Fibroblast of villous mesenchyme (primary cell): ENCODE measurements at places on chromosomes 11 and 22.
A peak's percentile ranks its signal among the peaks of the same experiment; 100 is the strongest.

- DNase-seq = no peak
Observed at GRCh38 chr22:45006964-45007390, 2.8 kb downstream of the PHF21B start.

- DNase-seq = no peak
Observed at GRCh38 chr11:14819596-14819995, 72.4 kb downstream of the CYP2R1 start.

DNA sequence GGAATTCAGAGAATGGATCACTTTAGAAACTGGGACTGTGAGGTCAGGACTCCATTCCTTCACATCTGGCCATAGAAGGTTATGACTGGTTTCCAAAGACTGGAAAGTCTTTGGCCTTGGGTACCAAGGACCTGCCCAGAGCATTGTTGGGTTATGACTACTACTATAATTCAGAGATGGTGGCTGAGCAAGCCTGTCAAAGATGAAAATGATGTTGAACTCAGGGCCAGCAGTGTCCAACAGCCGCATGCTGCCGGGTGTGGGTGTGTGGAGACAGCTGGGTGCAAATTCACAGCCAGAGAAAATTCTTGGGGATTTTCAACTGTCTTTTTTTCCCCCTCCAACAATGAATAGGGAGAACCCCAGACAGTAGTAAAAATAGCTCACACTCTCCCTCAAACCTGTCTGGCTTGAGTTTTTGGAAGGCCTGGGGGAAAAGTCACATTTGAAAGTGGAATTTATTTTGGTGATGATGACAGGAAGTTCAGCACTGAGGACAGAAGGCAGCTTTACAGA, 166.8 kb upstream of the NCAM1 start:
- no peak for DNase-seq

DNA sequence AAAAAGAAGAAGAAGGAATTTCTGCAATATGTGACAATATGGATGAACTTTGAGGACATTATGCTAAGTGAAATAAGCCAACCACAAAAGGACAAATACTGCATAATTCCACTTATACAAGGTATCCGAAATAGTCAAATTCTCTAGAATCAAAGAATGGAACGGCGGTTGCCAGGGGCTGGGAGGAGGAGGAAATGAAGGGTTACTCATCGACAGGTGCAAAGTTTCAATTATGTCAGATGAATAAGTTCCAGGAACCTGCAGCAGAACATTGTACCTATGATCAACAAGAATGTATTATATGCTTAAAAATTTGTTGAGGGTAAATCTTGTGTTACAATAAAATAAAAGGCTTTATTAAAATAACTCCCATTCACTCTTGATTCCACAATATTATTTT, 49.0 kb downstream of the SC5D start:
- DNase-seq = no peak

DNA sequence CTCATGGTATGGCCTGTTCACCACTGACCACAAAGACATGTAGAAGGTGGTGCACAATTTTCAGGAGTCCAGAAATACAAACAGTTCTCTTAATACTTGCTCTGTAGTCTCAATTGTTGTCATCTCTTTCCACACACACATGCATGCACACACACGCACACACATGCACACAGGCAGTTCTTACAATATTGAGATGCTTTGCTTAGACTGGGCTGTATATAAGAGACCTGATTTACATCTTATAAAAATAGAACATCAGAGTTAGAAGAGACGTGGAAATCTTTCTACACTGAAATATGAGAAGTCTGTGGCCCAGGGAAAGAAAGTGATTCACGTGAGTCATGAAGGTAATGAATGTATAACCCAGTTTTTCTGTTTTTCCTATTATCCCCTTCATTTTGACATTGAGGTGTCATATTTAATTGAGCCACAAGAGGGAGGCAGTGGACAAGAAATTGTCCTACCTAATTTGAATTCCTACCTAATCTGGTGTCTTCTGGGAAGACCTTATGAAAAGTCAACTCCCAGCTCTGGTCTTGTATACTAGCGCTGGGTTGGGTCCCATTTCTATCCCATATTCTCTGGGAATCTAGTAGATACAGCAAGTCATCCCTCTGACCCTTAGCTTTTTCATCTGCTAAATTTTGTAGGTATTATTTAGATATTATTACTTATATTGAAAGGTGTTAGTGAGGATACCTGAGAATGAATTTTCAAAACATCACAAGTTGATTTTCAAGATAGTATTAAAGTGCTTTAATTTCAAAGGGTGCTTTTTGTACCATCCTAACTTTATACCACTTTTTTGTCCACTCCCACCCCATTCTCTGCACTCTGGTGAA, 14.9 kb upstream of the MS4A4A start:
- DNase-seq = peak; percentile 23

DNA sequence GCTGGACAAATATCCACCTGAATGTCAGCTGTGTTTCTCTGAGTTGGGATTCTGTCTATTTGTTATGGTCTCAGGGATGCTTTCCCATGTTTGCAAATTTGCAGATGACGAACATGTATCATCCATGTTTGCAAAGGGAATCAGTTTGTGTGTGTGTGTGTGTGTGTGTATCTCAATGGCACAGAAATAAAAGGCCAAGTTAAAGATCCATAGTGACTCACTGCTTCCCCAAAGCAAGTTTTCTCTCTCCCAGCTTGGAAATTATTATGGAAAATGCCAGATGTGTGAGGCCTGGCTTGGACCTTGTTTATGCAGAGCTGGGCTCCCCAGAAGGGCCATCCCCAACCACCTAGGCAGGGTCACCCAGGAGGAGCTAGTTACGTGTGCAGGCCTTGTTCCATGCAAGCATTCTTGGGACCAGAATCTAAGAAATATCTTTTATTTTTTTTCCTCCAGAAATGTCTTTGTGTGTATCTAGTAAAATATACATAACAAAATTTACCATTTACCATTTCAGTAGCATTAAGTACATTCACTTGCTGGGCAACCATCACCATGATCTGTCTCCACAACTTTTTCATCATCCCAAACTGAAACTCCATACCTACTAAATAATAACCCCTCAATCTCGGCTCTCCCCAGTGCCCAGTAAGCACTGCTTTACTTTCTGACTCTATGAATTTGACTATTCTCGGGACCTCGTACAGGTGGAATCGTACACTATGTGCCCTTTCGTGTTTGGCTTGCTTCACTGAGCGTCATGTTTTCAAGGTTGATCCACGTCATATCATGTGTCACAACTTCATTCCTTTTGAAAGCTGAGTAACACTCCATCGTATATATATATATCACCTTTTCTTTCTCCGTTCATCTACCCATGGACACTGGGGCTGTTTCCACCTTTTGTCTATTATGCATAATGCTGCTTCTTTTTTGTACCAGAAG, 56.6 kb upstream of the WNT7B start:
- peak; percentile 51 for DNase-seq

DNA sequence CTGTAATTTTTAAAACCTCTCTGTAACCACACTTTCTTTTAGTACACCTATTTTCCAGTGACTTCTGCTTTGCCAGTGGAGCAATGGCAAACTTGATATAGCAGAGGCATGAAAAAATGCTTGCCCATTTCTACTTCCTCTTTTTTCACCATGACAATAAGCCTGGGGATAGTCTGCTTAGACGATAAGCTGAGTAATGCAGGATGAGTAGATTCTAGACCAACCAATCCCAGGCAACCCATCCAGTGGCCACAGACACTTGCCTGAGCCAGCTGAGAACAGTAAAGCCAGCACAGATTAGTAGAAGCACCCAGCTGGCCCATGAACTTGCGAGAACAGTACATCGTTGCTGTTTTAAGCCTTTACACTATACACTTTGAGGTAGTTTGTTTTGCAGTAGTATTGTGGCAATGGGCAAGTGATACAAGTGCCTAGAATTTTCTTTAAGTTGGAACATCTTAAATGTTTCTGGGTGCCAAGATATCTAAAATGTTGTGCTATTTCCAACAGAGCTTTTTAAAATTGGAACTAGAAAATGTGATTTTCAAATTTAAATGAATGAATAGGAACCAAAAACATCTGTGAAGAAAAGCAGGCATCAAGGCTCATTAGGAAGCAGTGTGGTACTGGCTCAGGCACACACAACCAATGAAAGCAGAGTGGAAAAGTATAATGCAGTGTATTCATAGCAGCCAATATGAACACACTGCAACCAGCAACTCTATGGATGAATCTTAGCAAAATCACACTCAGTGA, 37.7 kb downstream of the DDI1 start:
- DNase-seq = peak; percentile 61

- DNase-seq = no peak
Observed at GRCh38 chr11:133712051-133712560, 133.2 kb downstream of the SPATA19 start.

- DNase-seq = peak; percentile 74
Observed at GRCh38 chr11:12048936-12049790, 40.7 kb upstream of the DKK3 start.

- no peak for DNase-seq
Observed at GRCh38 chr11:27039873-27040272, 742 bp upstream of the BBOX1 start.

GRCh38 chr22:44458044-44459020, 39.7 kb downstream of the RTL6 start:
- no peak for DNase-seq

DNA sequence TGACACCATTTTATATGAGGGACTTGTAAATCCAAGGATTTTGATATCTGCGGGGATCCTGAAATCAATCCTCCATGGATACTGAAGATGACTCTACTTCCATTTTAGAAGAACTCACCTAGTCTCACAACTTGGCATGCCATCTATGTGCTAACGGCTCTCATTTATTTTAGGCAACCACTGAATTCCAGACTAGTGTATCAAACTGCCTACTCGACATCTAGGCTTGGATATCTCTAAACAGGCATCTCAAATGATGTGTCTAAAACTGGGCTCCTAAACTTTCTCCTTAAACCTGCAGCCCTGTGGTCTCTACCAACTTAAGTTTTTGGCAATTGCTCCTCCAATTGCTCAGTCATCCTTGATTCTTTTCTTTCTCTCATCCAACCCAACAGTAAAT, 31.2 kb upstream of the CLNS1A start:
- no peak for DNase-seq

GRCh38 chr11:120121914-120122473, 15.9 kb downstream of the TRIM29 start:
- DNase-seq = no peak

DNA sequence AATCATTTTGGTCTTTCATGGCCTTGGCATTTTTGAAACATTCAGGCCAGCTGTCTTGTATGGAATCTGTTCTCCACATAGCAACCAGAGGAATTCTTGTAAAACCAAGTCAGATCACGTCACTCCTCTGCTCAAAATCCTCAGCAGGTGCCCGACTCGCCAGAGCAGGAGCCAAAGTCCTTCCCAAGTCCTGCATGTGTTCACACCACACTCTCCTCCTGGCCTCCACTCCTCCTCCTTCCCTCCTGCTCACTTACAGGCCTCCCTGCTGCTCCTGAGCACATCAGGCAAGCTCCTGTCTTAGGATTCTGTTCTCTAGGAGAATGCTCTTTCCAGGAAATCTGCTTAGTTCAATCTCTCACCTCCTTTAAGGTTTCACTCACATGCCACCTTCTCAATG, 6.9 kb upstream of the PSMC3 start:
- DNase-seq = peak; percentile 67

DNA sequence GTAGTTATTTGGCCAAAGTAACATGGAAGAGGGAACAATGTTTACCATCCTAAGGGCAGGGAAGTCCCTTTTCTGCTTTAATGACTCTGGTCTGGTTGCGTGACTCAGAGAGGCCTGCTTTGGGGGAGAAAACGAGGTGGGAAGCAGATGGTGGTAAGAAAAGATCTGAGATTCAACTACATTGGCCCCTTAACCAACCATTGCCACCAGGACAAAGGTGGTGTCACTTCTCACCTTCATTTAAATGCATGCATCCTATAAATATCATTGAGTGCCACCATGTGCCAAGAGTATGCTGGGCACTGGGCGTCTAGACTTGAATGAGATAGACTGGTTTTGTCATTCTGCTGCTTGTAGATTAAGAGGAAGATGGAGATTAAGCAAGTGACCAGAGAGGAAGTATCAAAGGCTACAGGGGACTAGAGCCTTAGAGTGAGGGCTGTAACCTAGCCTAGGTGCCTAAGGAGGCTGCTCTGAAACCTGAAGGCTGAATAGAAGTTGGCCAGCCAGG, 3.6 kb upstream of the SORL1 start:
- DNase-seq = no peak

DNA sequence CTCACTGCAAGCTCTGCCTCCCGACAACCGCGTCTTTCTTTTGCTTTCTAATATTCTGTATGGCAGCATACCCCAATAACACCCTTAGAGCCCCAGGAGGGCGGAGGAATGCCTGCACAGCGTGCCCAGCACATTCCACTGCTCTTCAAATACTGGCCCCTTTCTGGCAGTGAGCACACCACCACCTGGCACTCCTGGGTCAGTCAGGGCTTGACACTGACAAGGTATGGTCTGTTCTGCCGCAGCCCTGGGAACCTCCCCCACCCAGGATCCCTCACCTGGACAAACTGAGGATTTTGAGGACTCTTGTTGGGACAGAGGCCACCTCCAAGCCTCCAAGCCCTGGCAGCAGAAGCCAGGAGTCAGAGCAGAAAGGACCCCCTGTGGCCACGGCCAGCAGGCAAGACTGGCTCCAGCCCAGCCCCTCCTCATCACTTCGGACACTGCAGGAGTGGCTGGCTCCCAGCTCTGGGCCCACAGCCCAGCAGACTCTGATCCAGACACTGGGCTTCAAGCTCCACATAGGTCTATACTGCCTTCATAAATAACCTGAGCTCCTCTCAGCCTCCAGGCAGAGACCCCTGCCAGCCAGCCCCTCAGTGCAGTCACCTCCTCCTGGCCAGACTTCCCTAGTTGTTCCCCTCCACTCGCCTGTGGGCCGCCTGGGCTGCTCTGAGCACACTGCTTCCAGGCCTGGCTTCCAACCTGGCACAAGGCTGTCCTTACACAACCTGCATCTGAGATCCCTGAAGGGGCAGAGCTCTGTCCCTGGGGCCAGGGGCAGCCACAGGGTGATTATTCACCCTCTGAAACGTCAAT, 14.5 kb downstream of the CARS1 start:
- DNase-seq = no peak

DNA sequence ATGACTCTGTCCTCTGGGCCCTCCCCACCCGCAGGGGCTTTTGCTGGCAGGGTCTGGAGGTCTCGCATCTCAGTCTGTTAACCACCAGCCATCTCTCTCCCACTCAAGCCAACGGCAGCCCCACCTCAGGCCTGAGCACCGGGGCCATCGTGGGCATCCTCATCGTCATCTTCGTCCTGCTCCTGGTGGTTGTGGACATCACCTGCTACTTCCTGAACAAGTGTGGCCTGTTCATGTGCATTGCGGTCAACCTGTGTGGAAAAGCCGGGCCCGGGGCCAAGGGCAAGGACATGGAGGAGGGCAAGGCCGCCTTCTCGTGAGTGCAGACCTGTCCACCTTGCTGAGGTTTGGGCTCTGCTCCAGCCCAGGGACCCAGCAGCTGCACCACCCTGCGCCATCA, 44.3 kb upstream of the TTC12 start:
- DNase-seq = no peak

DNA sequence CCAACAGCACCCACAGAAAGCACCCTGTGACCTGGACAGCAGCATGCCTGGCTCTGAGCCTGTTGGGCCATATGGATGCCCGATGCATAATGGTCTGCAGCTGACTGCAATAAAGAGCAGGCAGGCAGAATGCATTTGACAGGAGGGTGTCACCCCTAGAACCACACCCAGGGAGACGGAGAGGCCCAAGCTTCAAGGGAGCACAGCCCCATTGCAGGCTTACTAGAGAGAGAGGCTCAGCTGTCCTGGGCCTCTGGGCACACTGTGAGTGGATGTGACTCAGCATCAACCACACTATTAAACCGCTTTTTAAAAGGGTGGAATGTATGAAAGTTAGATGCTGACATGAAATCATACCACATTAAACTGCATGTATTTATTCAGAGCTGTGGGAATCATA, 365.3 kb downstream of the CTTN start:
- no peak for DNase-seq
